ENCODE measurements at places on chromosomes 1 and 21. TPM values are rescaled to one million over a fixed set of nuclear protein-coding genes. Genes with fewer than 3 reads are reported as not detected.

The CRYAA gene
- not detected for polyA plus RNA-seq

The TBX19 gene
- not detected for polyA plus RNA-seq

The FCER1G gene
- 2.9 TPM for polyA plus RNA-seq

The VPS26C gene
- 24.4 TPM for polyA plus RNA-seq

The STMN1 gene
- 1,529 TPM for polyA plus RNA-seq
